T-helper 1 cell (primary cell): ENCODE measurements at places on chromosomes 11 and 22.

DNA sequence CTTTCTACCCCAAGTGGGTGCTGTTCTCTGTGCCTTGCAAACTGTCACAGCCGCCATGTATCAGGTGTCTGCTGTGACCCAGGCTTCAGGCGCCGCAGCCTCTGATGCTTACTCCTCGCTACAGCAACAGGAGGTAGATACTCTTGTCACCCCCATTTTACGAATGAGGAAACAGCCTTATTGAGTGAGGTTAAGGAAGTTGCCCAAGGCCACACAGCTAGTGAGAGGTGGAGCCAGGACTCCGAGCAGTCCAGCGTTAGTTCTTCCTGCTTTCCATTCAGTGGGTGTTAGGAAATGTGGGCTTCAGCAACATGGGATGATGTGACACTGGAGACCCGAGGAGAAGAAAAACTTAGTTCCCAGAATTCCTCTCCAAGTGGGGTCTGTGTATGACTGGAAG lies 14.3 kb downstream of the RNF215 start:
- DNase-seq = no peak

- DNase-seq = no peak
These were observed 13.4 kb downstream of the NEAT1 start for GRCh38 chr11:65435981-65436411.

DNA sequence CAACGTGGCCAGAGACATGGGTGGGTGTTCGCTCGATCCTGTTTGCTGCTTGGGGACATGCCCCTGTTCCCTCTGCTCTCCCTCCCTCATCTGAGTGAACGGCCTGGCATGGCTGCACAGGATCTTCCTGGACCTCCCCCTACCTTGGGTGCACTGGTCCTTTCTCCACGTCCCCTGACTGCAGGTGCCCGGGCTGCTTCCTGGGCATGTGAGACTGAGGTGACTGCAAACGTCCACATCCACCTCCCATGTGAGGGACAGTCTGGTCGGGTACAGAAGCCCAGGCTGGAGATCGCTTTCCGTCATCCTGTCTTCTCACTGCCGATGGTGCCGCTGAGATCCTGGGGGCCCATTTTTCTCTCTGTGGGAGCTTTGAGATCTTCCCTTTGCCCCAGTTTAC lies 11.8 kb downstream of the SULT4A1 start:
- DNase-seq = no peak

DNA sequence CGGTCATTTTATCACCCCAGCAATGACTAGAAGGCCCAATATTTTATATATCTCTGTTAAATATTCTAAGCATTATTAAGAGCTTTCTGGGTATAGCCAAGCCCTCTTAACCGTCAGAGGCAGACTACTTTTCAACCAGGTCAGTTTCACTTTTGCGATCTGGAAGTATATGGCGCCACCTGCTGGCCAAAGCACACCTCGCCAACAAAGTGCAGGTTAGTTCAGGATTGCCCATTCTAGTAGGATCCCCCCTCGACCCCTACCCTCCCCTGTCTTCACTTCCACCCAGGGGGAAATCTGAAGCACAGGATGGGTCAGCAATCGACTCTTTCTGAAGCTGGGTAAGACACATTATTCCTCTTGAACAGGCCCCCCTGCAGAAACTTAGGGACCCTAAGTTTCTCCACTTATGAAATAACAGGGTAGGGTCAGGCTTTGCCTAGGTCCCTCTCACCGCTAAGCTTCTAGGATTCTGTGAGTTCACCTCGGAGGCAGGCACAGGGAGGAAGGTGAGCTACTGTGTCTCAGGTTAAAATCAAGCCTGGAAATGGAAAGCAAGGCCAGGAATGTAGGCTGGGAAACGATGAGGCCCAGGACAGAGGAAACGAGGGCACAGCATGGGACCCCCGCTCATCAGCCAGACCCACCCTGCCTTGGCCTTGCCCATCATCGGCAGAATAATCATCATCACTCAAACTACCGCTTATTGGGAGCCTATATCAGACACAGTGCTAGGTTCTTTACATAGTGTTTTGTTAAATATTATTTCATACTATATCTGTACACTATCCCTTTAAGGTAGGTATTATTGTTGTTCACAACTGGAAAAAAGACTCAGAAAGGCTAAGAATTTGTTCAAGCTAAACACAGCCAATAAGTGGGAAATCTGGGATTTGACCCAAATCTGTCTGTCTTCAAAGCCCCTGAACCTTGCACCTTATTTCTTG lies 35.6 kb downstream of the KCNJ1 start:
- DNase-seq = peak; percentile 66

DNA sequence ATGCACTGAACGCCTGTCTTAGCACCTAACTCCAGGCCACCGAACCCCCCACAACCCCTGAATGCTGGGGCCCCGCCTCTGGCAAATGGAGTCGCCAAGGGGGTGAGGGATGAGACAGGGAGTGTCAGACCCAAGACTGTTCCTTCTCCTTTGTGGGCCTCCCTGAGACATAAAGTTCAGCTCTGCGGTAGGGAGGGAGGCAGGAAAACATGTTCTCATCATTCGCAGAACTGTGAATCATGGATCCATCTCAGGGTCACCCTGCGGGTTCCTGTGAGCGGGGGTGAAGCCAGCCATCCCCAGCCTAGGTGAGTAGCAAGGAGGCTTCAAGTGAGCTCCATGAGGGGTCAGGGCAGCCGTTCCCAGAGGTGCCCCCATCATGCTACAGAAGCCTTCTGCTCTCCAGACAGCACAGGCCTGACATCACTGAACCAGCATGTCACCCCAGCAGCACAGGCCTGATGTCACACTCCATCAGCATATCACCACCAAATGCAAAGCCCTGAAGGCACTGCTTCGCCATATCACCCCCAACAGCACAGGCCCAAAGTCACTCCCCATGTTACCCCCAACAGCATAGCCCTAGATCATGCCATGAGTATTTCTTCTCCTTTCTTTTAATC lies 27.2 kb downstream of the TMPRSS6 start:
- peak; percentile 59 for DNase-seq

- no peak for DNase-seq
These were observed 4.8 kb upstream of the NOX4 start for GRCh38 chr11:89495951-89496350.

GRCh38 chr11:100719362-100719761 lies 32.3 kb downstream of the ARHGAP42 start:
- DNase-seq = no peak

- no peak for DNase-seq
These were observed 53.4 kb downstream of the SMCO4 start for GRCh38 chr11:93489841-93490240.

DNA sequence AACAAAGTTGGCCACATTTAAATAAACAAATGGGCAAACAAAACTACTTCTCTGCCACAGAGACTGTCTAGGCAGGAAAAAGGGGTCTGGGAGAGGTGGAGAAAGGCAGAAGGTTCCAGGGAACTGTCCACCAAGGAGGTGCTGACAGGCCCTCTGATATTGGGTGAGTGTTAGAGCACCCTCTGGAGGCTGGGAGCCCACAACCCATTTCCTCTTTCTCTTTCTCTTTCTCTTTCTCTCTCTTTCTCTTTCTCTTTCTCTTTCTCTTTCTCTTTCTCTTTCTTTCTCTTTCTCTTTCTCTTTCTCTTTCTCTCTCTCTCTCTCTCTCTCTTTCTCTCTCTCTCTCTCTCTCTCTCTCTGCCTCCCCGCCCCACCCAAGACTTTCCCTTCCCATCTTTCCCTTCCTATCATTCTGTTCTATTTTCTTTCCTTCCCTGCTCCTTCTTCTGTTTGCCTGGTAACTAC lies 912.8 kb downstream of the DLG2 start:
- no peak for DNase-seq

DNA sequence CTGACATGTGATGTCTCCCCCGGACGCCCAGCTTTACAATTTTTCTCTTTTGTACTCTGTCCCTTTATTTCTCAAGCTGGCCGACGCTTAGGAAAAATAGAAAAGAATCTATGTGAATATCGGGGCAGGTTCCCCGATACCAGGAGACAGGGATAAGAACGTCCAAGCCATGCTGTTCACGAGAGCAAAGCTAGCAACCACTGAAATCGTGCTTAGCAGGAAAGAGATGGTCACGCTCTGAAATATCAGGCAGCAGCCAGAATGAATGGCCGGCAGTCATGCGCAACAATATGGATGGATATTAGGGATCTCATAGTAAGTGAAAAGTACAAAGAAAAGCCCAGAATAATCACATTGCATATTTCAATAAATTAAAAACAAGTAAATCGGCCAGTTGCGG lies 3.5 kb downstream of the CRYBB1 start:
- no peak for DNase-seq

DNA sequence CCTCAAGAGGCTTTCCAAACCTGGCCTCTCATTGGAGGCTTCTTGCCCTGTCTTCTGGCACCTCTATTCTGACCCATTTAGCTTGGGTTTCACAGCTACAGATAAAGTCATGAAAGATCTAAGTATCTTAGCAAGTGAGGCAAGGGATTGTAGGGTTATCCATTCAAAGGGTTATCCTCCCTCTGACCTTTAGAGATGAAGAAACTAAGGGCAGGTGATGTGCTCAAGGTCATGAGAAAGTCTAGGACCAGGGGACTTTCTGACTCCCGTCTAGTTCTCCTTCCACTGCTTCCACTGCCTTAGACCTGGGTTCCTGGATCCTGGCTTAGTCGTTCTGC lies 7.2 kb downstream of the PHOX2A start:
- DNase-seq = no peak

- no peak for DNase-seq
These were observed 27.3 kb downstream of the SCGB1A1 start for GRCh38 chr11:62446091-62446490.

DNA sequence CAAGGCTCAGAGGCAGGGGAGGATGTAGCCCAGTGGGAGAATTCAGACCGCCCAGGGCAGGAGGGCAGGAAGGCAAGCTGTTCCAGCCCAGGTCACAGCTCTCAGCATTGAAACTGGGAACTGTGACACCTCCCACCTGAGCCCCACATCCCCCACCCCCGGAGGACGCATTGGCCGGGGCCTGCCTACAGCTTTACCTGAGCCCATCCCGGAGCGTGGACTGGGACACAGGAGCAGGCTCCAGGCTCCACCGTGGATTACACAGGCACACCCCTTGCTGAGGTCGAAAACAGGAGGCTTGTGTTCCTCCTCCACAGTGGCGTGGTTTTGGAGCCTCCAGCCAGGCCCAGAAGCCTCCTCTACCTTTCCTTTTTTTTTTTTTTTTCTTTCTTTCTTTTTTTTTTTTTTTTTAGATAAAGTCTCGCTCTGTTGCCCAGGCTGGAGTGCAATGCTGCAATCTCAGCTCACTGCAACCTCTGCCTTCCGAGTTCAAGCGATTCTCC lies 9.1 kb upstream of the PGA3 start:
- DNase-seq = no peak

GRCh38 chr11:45704635-45705034 lies 39.2 kb upstream of the CHST1 start:
- DNase-seq = no peak

GRCh38 chr11:86719781-86720463 lies 47.5 kb upstream of the ME3 start:
- no peak for DNase-seq

DNA sequence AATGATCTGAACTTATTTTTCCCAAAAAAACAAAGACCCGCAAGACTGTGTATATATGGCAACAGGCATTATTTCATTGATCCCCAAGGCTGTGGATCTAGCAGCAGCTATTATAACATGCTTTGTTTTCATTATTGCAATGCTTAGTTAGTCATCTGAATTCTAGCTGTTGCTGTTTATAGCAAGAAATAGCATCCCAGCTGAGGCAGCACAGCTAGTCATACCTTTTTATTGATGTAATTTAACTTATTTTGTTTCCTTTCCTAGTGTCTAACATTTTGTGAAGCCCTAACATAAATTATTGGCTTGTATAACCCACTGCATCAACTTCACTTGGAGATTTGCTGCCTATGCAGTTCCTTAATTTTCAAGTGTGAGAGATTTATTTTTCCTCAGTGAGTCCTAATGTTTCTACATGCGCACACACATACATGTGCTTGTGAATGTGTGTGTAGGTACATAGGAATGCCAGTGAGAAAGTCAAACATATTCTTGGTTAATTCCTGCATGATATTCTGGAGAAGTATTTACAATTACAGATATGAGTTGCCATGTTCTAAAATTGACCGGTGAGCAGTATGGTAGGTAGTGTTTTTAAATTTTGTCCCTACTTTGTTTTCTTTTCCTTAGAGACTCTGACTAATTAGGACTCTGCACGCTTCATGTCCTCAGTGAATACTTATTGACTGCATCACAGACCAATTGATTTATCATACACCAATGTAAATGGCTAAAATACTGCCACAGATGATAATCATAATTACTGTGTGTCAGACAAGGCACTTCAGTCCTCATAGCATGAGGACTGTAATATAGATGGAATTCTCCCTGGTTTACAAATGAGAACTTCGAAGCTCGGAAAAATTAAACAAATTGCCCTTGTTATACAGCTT lies 119.3 kb downstream of the WNT11 start:
- DNase-seq = no peak

DNA sequence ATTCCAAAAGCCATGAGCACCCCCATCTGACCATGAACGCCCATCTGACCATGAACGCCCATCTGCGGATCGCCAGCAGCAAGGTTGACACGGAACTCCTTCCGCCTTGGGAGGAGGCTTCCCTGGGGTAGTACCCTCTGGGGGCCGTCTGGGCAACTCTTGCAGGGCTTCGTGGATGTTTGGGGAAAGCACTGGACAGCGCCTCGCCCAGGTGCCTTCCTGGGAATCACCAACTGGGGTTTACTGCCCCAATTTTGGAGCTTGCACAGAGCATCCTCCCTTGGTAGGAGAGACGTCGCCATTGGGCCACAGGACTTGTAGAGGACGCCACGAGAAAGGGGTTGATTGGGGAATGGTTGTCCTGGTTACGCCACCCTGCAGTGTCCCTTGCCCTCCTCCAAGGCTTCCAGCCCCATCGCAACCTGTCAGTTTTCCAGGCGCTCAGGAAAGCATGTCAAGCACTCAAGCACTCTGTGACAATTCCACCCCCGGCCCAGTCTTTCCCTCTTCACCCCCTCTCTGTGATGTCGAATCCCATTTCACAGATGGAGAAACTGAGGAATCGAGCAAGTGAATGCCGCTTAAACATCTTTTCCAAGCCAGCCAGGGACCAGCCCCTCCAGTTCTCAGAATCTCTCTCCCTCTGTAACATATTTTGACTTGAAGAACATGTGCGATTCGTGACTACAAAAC lies 914 bp upstream of the PRDM11 start:
- no peak for DNase-seq

GRCh38 chr11:111585371-111585770 lies 16.9 kb upstream of the SIK2 start:
- no peak for DNase-seq

GRCh38 chr11:77175869-77176539 lies 48.0 kb downstream of the MYO7A start:
- no peak for DNase-seq

DNA sequence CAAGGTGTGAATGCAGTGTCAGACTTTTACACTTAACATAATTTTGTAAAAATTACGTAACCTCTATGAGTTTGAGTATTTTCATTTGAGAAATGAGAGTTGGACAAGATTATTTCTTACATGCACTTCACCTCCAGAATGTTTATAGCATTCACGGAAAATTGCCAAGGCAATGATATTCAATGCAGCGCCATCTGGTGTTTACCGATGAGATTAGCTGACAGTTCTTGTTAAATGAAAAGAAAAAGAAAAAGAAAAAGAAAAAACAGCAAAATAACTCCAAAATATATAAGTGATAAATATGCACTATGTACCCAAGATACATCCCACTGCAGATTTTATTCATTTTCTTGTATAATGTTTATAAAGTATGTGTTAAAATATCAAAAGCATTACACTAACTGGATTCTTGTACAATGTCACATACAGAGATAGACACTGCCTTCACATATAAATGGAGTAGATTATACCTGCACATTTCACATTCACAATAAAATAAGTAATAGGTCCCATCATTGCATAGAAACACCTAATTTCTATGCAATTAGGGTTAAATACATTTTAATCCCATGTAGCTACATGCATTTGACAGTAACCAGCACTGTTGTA lies 976.3 kb upstream of the FAT3 start:
- peak; percentile 3 for DNase-seq
